Activated T-helper 1 cell treated with anti-CD3 and anti-CD28 coated beads, Interleukin-2, amount 50 U/mL, for 16 hours (primary cell): ENCODE measurements at places on chromosomes 7 and 10.

- DNase-seq: no peak
Measured at GRCh38 chr7:78099715-78100394, 301.3 kb downstream of the PHTF2 start.

DNA sequence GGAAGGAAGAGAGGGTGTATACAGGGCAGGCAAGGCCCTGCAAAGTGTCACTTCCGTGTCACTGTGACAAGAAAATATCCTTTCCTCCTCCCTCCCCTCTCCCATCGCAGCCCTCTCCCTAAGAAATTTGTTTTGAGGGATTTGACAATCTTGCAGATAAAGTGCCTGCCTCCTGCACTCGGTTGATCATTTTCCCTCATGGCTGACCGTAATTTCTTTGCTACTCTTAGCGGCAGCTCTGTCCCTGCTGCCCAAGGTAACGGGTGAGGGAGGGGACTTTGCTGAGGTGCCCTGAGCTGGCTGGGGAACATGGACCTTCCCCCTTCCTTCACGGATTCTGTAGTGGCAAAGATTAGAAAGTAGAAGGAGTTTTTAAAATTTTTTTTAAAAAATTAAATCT lies 179.1 kb downstream of the TCF7L2 start:
- no peak for DNase-seq

GRCh38 chr10:66649626-66650025 lies 276.2 kb upstream of the LRRTM3 start:
- DNase-seq: no peak

- DNase-seq: no peak
Measured at GRCh38 chr10:50917486-50917885, 32.1 kb upstream of the A1CF start.
